ENCODE measurements at places on chromosomes 1 and 21.

- DNase-seq = no peak
Measured at GRCh38 chr1:22319608-22320007, 132.0 kb upstream of the ZBTB40 start.

DNA sequence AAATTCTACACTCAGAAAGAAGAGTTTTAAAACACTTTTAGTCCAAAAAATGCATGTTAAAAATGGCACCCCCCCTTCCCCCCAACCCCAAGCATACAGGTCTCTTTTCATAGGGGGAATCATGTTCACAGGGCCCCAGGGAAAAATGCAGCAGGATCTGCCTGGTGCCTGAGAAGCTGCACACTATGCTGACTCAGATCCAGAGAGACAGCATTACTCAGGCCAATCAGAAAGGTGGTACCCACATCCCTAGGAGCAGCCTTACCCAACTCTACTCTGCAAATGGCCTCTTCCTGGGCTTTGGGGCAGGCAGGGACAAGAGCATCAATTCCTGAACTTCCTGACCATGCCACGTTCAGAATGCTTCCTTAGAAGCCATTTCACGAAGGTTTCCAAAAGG lies 119.0 kb downstream of the HIVEP3 start:
- no peak for DNase-seq

GRCh38 chr1:207014728-207015127 lies 17.8 kb downstream of the C1orf116 start:
- DNase-seq = no peak

DNA sequence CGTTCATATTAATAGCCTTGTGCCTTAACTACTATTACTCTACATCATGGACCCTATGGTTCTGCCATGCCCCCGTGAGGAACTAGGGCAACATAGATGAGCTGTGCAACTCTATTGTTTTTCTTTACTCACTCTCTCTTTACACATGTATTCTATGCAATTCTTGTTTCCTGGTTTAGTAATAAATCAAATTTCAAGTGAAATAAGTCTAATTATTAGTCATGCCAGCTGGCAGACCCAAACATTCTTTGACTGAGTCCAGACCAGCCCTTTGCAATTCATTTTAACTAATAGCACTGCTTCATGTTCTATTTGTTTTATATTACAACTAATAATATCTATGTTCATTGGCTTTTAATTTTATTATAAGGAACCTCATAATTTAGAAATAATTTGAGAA lies 789.3 kb upstream of the ADAMTS5 start:
- DNase-seq = no peak

DNA sequence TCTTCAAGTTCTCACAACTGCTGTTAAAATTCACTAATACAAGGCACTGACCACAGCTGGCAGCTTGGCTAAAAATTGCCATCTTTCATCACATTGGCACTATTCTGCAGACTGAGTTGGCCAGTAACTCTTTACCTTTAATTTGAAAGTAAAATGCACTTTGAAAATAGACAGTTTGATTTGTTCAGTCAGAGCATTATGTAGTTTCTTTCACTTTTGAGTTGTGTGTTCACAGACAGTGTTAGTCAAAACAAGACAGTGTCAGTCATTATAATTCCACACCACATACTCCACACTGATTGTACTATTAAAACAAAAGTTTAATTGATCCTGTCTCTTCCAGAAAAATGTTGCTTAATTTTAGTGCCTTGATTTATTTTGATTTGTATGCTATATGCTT lies 160.7 kb downstream of the SDCCAG8 start:
- DNase-seq = no peak

DNA sequence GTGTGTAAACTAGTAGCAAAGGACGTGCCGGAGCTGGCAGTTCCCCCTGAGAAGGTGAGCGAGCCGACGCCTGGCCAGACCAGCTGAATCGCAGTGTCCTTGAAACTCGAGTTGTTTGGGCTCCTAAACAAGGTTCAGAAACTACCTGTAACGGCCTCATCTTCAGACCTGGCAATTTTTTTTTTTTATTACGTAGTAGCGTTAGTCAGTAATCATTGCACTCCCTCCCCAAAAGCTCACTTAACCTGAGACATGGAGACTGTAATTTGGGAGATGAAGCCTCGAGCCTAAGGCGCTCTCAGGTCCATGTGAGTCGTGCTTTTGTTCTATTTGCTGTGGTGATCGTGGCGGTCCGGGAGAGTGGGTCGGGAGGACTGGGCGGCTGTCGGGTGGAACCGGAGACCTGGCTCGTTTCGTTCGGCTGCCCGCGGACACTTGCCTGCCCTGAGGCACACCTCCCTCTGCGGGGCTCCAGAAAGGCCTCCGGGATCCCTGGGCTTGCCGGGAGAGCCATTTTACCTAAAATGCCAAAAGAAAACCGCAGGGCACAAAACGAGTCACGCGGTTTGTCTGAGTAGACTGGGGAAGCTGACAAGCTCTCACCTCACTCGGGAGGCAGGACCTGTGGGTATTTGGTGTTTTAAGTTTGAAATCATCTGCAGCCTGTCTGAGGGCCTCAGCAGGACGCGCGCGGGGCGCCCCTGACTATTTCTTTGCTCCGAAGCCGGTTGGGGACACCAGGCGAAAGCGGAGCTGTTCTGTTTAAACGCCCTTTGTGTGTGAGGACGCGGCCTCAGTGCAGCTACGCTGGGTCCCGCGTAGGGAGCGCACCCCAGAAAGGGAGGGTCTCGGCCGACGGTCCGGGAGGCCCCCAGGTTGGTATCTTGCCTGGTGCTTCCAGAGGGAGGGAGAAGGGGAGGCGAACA lies 722 bp downstream of the LHX8 start:
- no peak for DNase-seq

- DNase-seq = no peak
Measured at GRCh38 chr1:112144733-112145426, 155.4 kb upstream of the KCND3 start.

GRCh38 chr21:42212266-42212665 lies 6.7 kb upstream of the ABCG1 start:
- DNase-seq = no peak

DNA sequence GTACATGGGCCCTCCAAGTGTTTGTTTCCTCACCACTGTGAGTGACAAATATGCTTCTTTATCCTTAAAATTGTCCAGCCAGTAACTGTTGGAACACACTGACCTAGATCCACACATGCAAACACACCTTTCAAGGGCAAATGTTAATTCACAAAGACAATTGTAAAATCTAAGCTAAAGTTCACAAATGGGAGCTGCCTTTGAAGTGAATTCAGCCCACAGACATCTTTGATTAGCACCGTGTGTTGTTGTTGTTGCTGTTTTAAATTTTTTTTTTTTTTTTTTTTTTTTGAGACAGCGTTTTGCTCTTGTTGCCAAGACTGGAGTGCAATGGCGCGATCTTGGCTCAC lies 52.3 kb upstream of the SLC16A1 start:
- DNase-seq = no peak

GRCh38 chr21:37582590-37582989 lies 216.0 kb downstream of the DYRK1A start:
- DNase-seq = no peak

- DNase-seq = no peak
Measured at GRCh38 chr1:178109348-178110143, 15.6 kb downstream of the RASAL2 start.

GRCh38 chr1:180632326-180633056 lies 669 bp downstream of the XPR1 start:
- DNase-seq = peak; percentile 50

- DNase-seq = no peak
Measured at GRCh38 chr1:12519693-12520364, 98.2 kb downstream of the DHRS3 start.

DNA sequence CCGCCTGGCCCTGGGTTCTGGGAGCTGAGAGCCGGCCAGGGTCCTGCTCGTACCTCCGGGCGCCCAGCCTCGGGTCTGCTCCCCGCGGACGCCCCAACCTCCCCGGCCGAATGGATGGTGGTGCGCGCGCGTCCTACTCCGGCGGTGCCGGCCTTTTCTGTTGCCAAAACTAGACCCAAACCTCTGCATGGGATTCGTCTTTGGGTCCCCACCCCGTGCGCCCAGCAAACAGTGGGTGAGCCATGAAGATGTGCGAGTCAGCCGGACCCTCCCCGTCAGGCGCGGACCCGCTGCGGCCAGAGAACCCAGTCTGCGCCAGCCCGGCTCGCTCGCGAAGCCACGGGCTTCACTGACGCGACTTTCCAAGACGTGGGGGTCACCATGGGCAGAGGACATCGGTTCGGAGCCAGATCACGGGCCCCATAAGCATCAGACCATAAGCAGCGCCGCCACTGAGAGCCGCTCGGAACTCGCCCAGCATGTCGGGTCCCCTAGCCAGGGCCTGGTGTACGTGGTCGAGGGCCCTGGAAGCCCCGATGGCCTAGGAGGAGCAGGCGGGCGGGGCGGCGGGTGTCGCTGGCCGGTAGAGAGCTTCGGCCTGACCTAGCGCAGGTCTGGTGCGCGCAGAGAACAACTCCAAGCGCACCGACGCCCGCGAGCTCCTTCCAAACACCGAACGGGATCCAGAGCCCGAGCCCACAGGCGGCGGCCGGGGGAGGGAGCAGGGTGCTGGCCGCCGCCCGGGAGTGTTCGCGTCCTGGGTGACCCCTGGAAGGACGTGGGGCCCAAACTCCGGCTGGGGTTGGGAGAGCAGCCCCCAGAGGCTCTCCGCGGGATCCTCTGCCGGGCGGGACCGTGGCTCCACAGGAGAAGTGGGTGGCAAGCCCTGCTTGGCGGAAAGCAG lies 1.0 kb upstream of the TP73 start:
- no peak for DNase-seq

GRCh38 chr1:53582211-53583020 lies 123.2 kb downstream of the DMRTB1 start:
- DNase-seq = no peak

- DNase-seq = no peak
Measured at GRCh38 chr1:52658795-52659194, 25.8 kb downstream of the SHISAL2A start.

GRCh38 chr1:227809026-227809425 lies 6.4 kb upstream of the PRSS38 start:
- no peak for DNase-seq
